ENCODE measurements at places on chromosomes 7 and 10. TPM values are rescaled to one million over a fixed set of nuclear protein-coding genes. Genes with fewer than 3 reads are reported as not detected.

DNA sequence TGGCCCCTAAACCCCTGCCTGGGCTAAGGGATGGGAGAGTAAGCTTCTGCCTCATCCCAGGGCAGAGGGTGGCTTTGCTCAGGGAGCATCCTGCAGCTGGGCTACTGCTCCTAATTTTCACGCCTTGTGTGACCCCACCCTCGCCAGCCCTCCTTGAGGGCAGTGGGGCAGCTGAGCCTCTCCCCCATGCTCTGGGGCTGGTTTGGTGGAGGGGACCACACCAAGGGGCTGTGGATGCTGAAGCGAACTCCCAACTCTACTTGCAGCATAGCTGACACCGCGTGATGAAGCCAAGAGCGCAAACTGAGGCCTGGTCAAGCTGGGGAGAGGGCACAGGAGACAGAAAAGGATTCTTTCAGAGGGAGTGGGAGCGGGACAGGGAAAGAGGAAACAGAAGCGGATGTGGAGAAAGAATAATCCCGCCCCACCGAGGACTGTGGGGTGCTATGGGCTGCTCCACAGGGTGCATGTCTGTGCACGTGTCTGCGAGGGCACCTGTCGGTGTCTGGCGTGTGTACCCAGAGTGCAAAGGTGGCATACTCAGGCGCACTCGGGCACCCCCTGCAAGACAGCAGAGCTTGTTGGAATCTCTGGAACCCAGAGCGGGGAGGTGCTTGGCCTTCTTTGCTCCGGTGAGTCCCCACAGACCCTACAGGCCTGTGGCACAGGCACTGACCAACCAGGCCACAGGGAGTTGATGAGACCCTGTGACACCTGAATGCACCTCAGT lies 19.4 kb upstream of the RASGEF1A start:
- peaks cover 50% of the 10 kb centered on the region for H3K4me1 ChIP-seq
- DNase-seq, result no peak
- peak overlapping the region; percentile 95 for H3K27ac ChIP-seq

DNA sequence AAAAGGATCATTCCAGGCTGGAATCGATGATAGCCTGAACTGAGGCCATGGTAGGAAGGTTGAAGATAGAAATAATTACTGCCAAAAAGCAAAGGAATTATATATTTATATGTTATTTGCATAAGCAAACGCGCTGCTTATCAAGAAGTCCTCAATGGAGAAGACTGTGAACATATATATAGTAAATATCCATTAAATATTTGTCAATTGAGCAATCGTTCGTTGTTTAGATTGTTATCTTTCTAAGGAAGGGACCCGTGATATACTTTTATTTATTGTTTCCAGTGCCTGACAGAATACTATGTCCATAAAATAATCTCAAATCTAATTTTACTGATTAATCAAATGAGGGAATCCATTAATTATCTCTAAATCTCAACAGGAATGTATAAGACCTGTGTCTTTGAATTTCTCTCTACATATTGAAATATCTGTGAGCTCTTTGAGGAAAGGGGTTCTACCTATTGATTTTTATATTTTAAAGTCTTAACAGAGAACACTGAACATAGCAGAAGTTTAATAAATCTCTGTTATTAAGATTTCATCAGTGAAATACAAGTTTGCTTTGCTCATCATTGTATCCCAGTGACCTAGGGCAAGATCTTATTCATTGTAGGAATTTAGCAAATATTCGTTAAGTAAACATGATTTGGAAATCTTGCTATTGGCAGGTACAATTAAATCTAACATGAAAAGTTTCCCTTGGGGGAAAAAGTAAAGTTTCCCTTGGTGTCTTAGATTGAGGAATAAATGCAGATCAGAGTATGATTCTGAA lies 12.0 kb upstream of the HERC4 start:
- no peak overlapping the region for H3K27ac ChIP-seq
- H3K36me3 ChIP-seq, result no peaks in the 10 kb centered on the region
- DNase-seq, result no peak
- H3K4me1 ChIP-seq, result peaks cover 10% of the 10 kb centered on the region
- H3K27me3 ChIP-seq, result peaks cover 9% of the 10 kb centered on the region

- H3K36me3 ChIP-seq, result no peaks in the 10 kb centered on the region
- H3K4me1 ChIP-seq, result peaks cover 27% of the 10 kb centered on the region
- no peak overlapping the region for H3K4me3 ChIP-seq
- peak; percentile 49 for DNase-seq
- H3K27ac ChIP-seq, result peak overlapping the region; percentile 54
These were observed 24.7 kb upstream of the MTPAP start for GRCh38 chr10:30373596-30374327.

- H3K36me3 ChIP-seq, result no peaks in the 10 kb centered on the region
- DNase-seq, result no peak
- H3K4me3 ChIP-seq, result no peak overlapping the region
- H3K27me3 ChIP-seq, result no peaks in the 10 kb centered on the region
- H3K27ac ChIP-seq, result no peak overlapping the region
These were observed 152.2 kb downstream of the CYP26A1 start for GRCh38 chr10:93225938-93226337.

- peaks cover 33% of the 10 kb centered on the region for H3K4me1 ChIP-seq
- no peak overlapping the region for H3K4me3 ChIP-seq
These were observed 63.9 kb downstream of the VOPP1 start for GRCh38 chr7:55508221-55509011.

- H3K4me3 ChIP-seq, result no peak overlapping the region
- DNase-seq, result peak; percentile 31
- H3K4me1 ChIP-seq, result peaks cover 12% of the 10 kb centered on the region
- H3K27ac ChIP-seq, result no peak overlapping the region
- H3K27me3 ChIP-seq, result peaks cover 3% of the 10 kb centered on the region
These were observed 30.2 kb upstream of the NUB1 start for GRCh38 chr7:151311294-151311864.

- H3K36me3 ChIP-seq, result peaks cover 9% of the 10 kb centered on the region
- H3K4me3 ChIP-seq, result no peak overlapping the region
- DNase-seq, result no peak
- H3K27me3 ChIP-seq, result no peaks in the 10 kb centered on the region
- H3K4me1 ChIP-seq, result peaks cover 66% of the 10 kb centered on the region
These were observed 21.2 kb downstream of the CEP41 start for GRCh38 chr7:130419658-130420057.

- H3K4me3 ChIP-seq, result peak overlapping the region; percentile 28
- peaks cover 39% of the 10 kb centered on the region for H3K36me3 ChIP-seq
- peak; percentile 67 for DNase-seq
- peak overlapping the region; percentile 85 for H3K27ac ChIP-seq
These were observed 18.8 kb downstream of the CDC123 start for GRCh38 chr10:12214763-12215218.

DNA sequence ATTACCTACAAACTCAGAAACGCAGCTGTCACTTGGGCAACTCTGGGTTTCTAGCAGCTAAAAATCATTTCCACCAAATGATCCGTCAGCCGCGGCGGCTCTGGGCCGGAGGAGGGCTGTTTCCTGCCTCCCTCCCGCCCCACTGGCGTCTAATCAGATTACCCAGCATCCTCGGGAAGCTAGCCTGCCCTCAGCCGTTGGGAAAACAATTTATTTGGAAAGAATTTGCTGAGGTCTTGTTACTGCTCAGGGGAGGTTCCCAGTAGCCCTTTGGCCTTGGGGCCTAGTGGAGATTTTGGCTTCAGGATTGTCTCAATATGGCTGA lies 65.0 kb upstream of the ADGRA1 start:
- no peak overlapping the region for H3K27ac ChIP-seq
- no peak overlapping the region for H3K4me3 ChIP-seq
- H3K36me3 ChIP-seq, result no peaks in the 10 kb centered on the region
- no peaks in the 10 kb centered on the region for H3K27me3 ChIP-seq
- H3K4me1 ChIP-seq, result no peaks in the 10 kb centered on the region

DNA sequence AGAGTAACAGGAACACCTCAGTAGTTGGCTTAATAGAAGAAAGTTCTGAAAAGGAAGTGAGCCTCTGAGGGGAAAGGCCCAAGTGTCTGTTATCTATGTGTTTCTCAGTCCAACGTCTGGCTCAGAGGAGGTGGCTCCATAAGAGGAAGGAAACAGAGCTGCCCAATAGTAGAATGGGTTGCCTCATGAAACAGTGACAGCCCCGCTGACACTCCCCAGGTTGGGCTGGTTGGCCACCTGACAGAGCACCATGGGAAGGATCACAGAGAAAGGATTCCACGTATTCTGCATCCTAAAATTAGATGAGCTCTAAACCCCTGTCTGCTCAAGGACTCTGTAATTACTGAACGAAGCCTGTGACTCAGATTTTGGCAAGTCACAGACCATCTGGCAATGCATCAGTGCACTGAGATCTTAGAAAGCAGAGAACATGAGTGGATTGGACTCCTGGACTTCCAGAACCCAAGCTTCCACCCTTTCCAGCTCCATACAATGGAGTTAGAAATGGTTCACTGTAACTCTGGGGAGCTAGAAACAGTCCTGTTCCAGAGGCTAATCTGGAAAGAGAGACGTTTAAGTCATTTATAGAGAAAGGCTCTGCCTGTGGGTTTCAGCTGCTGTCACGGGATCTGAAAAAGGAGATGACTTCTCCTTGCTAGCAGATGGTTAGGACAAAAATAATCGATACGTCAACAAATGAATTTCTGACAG lies 2.9 kb downstream of the PKD2L1 start:
- peak; percentile 42 for DNase-seq
- peaks cover 16% of the 10 kb centered on the region for H3K4me1 ChIP-seq
- H3K36me3 ChIP-seq, result no peaks in the 10 kb centered on the region
- H3K4me3 ChIP-seq, result no peak overlapping the region
- peaks cover 14% of the 10 kb centered on the region for H3K27me3 ChIP-seq
- H3K27ac ChIP-seq, result no peak overlapping the region

The ZNF365 gene
- total RNA-seq, result not detected

- DNase-seq, result no peak
- peaks cover 4% of the 10 kb centered on the region for H3K4me1 ChIP-seq
- no peak overlapping the region for H3K27ac ChIP-seq
- H3K4me3 ChIP-seq, result no peak overlapping the region
- H3K27me3 ChIP-seq, result peaks cover 25% of the 10 kb centered on the region
These were observed 82.4 kb upstream of the SDK1 start for GRCh38 chr7:3218411-3219225.

DNA sequence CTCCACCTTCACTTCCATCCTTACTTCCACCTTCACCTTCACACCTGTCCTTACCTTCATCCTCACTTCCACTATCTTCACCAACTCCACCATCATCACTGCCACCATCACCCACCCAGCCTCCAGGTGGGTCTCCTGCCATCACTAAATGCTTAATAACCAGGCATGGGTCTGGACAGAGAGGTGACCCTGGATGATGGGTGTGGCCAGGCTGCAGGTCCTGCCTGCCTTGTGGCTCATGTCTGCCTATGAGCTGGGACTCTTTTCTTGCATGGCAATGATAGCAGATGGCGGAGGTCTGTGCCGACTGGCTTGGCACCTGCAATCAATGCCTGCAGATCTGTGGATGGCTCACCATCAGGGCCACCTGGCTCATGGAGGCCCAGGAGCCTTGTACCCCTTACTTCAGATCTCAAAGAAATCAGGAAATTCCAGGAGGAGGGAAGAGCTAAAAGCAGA lies 60.1 kb upstream of the ELN start:
- H3K4me1 ChIP-seq, result peaks cover 2% of the 10 kb centered on the region
- no peak overlapping the region for H3K27ac ChIP-seq
- H3K4me3 ChIP-seq, result no peak overlapping the region
- no peaks in the 10 kb centered on the region for H3K36me3 ChIP-seq
- no peak for DNase-seq

DNA sequence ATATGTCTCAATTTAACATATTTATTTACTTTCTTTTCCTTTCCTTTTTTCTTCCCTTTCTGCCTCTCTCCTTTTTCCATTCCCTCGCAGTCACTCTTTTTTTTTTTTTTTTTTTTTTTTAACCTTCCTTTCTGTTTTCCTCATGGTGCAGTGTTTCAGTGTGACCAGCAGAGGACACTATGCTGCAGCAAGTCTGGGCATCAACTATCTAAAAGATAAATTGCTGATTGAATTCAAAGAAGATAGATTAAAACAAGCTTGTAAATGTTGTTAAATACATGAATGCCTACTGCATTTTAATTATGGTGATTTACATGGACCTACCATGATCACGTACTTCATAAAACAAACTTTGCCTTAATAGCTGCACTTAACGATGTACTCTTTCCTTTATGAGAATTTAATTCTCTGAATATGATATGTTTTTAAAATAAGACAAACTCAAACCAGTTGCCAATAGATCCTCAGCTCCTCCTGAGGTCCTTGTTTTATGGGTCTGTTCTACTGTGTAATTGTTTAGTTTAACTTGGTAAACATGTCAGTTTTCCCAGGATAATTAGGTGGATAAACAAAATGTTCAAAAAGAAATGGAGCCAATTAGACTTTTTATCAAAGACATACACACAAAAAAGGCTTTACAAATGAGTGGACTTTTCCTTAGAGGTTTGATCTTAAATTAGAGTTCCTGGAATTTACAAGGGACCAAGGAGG lies 101.0 kb upstream of the AGR3 start:
- DNase-seq, result peak; percentile 35
- no peak overlapping the region for H3K4me3 ChIP-seq

GRCh38 chr7:141490474-141490873 lies 60.7 kb upstream of the AGK start:
- peaks cover 11% of the 10 kb centered on the region for H3K27me3 ChIP-seq
- no peaks in the 10 kb centered on the region for H3K36me3 ChIP-seq
- H3K4me3 ChIP-seq, result no peak overlapping the region
- H3K4me1 ChIP-seq, result no peaks in the 10 kb centered on the region

GRCh38 chr7:98250789-98251188 lies 1.2 kb downstream of the TECPR1 start:
- H3K4me1 ChIP-seq, result peaks cover 56% of the 10 kb centered on the region
- peak; percentile 77 for DNase-seq
- H3K27ac ChIP-seq, result peak overlapping the region; percentile 99

DNA sequence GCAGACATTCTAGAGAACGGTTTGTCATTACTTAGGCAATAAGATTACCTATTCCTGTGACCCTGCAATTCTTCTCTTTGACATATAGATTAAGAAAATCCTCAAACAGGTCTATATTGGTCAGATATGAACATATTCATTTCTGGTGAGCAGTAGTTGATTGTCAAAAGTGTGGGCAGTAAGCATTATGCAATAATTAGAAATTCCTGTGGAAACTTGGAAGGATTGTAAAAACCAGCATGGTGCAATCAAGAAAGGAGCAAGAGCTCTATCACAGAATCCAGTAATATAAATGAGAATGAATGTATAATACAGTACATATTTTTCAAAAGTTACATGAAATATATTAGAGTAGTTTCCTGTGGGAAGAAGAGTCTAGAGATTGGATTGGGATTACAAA lies 406.5 kb downstream of the SUGCT start:
- no peaks in the 10 kb centered on the region for H3K4me1 ChIP-seq
- H3K27me3 ChIP-seq, result no peaks in the 10 kb centered on the region
- no peak overlapping the region for H3K27ac ChIP-seq
